ENCODE measurements at places on chromosomes 7 and 10.

DNA sequence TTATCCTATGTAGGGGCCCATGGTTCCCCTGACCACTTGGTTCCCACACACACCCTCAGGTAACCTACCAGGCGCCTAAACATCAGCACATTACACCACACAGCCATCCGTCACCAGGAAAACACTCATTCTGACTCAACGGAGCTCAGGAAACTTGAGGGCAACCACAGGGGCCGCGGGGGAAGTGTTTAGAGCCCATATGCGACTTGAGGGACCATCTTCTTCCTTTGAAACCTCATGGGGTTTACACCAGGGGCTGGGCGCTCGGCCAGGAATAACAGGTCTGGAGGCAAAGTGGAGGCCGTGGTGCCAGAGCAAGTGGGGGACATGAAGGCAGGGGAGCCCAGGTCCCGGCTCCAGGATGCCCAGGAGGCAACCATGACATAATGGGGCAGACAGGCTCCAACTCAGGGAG is 1.5 kb downstream of the STX1A start:
- no peak for DNase-seq

DNA sequence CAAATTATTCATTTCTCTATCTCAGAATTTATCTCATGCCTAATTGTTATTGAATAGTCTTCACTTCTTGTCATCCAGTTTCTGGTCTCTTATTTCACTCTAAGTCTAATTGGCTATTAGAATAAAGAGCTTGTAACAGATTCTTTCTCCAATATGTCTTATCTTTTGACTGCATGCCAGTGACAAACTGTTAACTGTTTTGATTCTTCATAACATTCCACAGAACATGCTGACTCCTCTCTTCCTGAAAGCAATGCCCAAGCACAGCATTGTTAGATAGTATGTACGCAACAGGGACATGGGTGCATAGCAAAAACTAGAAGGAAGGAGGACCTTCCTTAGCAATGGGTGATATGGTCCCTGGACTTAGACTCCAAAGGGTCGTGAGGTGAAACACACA is 65.4 kb downstream of the TRUB1 start:
- no peak for DNase-seq

GRCh38 chr7:104857458-104858425 is 156.3 kb upstream of the KMT2E start:
- no peak for DNase-seq

- DNase-seq, result no peak
Measured at GRCh38 chr10:77103213-77103612, 534.4 kb downstream of the KCNMA1 start.

DNA sequence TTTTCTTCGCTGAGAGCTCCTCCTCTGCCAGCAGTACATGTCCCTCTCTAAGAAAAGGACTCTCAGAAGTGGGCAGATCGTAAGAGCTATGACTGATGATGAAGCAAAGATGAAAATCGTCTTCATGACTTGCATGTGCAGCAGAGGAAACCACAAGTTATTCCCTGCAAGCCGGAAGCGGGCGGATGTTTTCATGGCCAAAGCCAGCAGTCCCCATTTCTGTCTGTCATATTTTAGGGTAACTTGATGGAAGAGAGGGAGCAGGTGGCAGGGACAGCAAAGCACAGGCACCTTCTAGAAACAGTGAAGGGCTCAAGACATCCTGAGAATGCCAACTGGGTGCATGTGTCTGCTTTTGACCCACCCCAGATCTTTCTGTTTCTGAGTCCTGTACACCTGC is 19.9 kb downstream of the KLF6 start:
- no peak for DNase-seq

- no peak for DNase-seq
Measured at GRCh38 chr10:77787440-77787839, 139.1 kb downstream of the DLG5 start.

GRCh38 chr10:131177431-131178327 is 133.8 kb downstream of the TCERG1L start:
- DNase-seq, result no peak

DNA sequence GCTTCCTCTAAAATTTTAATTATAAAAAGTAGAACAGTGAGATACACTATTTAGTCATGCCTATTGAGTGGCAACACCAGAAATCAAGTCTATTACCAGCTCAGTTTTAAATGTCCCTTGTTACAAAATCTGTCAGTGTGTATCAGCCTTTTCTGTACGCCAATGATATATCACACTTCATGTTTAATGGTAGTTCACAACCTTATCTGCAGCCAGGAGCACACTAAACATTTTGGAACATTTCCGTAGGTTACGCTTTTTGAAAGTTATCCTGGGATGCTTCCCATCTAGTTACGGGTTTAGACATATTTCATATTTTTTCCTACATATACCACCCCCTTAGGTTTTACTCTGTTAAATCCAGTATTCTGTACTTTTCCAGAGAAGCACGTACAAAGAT is 5.4 kb downstream of the HNRNPA2B1 start:
- DNase-seq, result no peak

- no peak for DNase-seq
Measured at GRCh38 chr7:157526005-157526912, 189.5 kb downstream of the DNAJB6 start.

GRCh38 chr10:117861329-117861728 is 185.4 kb downstream of the RAB11FIP2 start:
- no peak for DNase-seq

GRCh38 chr10:1297566-1298301 is 241.5 kb downstream of the WDR37 start:
- no peak for DNase-seq

DNA sequence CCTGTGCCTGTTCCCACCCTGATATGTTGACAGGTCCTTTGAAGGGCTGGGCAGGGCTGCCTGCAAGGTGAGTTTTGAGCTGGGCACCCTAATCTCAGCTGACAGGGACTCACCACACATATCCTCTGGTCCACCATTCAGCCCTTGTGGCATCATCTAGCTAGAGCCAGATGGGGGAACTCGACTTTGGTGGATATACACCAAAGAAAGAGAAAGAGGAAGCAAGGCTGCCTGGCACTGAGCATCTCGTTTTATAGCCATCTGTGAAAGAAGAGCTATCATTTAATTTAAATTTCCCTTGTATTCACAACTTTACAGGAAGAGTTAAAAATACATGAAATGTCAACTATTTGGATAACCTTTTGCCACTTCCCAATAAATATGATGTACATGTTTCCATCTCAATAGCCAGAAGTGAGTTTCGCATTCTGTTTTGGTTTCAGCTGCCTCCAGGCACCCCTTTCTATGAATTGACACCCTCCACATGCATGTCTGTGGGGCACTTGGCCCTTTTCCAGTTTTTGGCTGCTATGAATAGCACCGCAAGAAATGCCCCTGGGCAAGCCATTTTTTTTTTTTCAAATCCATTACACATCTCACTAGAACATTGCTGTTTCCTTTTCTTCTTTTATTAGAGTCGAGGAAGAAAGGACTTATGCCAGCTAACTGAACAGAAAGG is 22.9 kb upstream of the GRB10 start:
- no peak for DNase-seq

DNA sequence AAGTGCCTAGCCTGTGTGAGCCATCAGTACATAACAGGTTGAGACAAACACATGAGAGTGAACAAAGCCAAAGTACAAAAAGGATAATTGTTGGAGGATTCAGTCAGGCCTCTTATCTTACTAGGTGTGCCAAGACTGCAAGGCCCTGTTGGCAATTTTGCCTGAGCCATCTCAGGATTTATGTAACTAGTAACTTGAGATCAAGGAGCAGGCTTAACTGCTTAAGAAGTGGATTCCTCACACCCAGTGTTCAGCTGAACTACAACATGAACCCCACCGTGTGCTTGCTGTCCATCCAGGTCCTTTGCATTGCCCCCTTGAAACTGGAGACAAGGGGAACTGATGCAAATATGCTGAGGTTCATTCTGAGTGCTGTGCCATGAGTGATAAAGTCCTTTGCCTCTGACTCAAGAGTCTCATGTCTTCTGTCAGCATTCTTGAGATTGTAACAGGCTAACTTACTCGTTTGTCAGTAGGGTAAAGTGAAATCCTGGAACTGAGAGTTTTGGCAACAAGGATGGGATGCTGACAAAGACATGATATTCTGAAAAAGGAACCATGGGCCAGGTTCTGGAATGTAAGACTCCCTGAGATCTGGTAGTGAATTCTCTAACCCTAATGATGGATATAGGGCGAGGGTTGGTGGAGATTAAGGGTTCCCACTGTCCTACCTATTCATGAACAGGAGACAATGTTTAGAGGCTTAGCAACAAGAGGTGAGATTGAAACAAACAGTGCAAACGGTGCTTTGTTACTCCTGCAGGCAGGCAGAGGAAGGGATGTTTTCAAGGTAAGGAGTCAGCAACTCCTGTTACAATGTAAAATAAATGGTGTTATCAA is 44.1 kb upstream of the GATAD1 start:
- no peak for DNase-seq

DNA sequence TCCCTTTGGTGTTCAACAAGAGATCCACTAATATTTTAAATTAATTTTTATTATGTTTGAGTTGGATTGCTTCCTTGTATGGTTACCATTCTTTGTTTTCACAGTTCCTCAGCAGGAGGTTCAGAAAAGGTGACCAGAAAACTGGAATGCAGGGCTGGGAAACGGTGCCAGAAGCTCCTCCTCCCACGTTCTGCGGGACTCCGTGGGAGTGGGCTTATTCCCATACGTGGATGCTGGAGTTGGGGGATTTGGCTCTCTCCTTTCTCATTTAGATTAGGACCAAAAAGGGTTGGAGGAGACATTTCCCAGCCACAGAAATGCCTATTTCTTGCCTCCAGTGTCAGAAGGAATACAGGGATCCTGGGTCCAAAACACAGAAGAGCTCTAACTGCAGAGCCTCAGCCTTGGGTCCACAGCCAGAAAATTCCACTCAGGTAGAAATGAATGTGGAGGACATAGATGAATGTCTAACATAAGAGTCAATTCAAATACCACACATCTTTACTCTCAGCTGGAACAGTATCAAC is 56.0 kb downstream of the SORBS1 start:
- no peak for DNase-seq

DNA sequence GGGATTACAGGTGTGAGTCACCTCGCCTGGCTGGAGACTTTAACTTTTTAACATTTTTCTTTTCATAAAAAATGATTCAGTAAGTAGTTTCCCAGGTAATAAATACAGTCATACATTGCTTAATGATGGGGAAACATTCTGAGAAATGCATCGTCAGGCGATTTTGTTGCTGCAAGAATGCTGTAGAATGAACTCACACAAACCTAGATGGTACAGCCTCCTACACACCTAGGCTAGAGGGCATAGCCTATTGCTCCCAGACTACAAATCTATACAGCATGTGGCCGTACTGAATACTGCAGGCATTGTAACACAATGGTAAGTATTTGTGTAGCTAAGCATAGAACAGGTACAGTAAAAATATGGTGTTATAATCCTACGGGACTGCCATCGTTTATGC is 108.5 kb upstream of the SFMBT2 start:
- DNase-seq, result no peak

GRCh38 chr7:822692-823276 is 9.5 kb upstream of the SUN1 start:
- no peak for DNase-seq

- no peak for DNase-seq
Measured at GRCh38 chr7:27105301-27106031, 3.0 kb upstream of the HOXA2 start.

GRCh38 chr7:75892634-75893272 is 13.9 kb downstream of the RHBDD2 start:
- DNase-seq, result no peak

- DNase-seq, result no peak
Measured at GRCh38 chr10:72809006-72809405, 84.5 kb upstream of the OIT3 start.

- no peak for DNase-seq
Measured at GRCh38 chr7:87875151-87876039, 765 bp downstream of the SLC25A40 start.

GRCh38 chr10:28087661-28088351 is 88.9 kb upstream of the ODAD2 start:
- no peak for DNase-seq

- DNase-seq, result no peak
Measured at GRCh38 chr10:4397337-4397736, 428.7 kb upstream of the AKR1E2 start.

GRCh38 chr10:87500646-87501048 is 4.0 kb upstream of the MINPP1 start:
- DNase-seq, result no peak

DNA sequence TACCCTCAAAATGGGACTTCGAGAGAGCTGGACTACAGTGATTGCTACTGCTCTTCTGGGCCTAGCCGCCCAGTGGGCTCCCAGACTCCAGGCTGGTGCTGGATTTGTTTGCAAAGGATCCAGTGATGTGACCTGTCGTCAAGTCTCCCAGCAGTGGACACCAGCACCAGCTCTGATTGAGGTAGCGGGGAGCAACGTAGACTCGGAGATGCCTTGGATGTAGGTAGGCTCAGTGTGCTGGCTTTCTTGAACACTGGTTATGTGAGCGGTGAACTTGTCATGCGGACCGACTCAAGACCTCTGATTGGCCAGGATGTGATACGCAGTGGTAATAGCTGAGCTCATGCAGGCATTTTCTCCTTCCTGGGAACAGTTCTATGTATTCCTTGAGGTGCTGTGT is 19.4 kb downstream of the AKR1C2 start:
- DNase-seq, result no peak

GRCh38 chr7:155230169-155230593 is 67.5 kb upstream of the INSIG1 start:
- DNase-seq, result no peak

GRCh38 chr10:932589-932988 is 1.1 kb upstream of the LARP4B start:
- no peak for DNase-seq

GRCh38 chr7:3301449-3301731 is 338 bp downstream of the SDK1 start:
- DNase-seq, result no peak
